ENCODE measurements at places on chromosomes 5 and 9.

- no peak for DNase-seq
Measured at GRCh38 chr9:95116002-95116807, 201.3 kb downstream of the FANCC start.

- DNase-seq = no peak
Measured at GRCh38 chr5:33338336-33339110, 102.2 kb upstream of the TARS1 start.

DNA sequence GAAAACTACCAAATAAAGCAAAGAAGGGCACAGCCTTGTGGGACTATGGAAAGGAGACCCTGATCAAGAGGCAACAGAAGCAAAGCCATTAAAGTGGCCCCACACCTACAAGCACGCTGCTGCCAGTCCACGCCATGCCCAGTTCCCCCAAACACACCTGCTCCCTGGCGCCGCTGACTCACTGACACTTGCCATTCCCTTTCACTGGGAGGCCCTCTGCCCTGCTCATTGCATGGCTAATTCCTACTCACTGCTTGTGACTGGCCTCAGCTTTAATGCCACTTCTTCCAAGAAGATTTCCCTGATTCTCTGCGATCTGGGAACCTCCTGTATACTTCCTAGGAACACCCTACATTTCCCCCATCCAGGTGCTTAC, 71.2 kb upstream of the TAF1L start:
- DNase-seq = no peak

DNA sequence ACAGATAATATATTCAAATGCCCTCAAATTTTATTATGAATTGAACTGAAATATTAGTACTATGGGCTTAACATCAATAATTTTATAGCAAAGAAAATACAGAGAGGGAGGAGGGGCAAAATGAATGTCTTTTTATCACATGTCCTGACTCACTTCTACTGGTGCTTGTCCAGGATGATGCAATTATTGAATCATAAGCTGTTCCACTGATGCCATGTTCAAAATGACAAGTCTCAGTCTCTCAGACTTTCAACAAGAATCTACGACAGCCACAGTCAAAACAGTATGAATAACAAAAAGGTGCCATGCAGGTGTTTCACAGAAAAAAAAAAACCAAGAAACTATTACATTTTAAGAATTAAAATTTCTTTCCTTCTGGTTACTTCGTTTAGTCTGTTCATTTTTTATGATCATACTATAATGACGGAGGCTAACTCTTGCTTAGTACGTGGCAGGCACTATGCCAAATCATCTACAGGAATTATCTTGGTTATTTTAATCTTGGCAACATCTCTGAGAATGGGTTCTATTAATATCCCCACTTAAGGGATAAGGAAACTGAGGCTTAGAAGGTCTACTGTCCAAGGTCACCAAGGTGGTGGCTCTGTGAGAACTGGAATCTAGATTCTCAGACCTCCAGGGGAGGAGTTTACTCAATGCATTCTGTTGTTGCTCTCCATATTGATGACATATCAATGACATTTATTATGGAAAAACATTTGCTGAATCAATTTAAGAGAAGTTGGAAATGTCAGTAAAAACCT, 61.5 kb downstream of the NR3C1 start:
- no peak for DNase-seq
